Renal pelvis (tissue), 12 donors: ENCODE measurements at places on chromosomes 2 and 18.

- no peak for DNase-seq
Measured at GRCh38 chr2:202758604-202759003, 113.0 kb downstream of the ICA1L start.

DNA sequence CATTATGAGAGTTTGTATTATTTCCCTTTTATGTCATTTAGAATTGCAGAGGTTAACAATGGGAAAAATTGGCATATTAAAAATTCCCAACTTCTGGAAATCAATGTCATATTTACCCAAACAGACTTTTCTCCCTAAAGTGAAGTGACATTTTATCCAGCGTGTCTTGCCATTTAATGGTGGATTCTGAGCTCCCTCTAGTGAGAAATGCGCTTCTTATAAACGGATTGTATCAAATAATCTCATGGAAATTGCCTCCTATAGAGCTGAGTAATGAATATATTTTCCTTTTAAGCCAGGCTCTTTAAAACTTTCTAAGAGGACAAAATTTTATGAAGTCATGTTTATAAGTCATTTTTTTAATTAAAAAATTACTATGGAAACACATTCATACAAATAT, 5.7 kb upstream of the GCFC2 start:
- DNase-seq: no peak

- DNase-seq: no peak
Measured at GRCh38 chr2:222054813-222055212, 244.0 kb downstream of the PAX3 start.

DNA sequence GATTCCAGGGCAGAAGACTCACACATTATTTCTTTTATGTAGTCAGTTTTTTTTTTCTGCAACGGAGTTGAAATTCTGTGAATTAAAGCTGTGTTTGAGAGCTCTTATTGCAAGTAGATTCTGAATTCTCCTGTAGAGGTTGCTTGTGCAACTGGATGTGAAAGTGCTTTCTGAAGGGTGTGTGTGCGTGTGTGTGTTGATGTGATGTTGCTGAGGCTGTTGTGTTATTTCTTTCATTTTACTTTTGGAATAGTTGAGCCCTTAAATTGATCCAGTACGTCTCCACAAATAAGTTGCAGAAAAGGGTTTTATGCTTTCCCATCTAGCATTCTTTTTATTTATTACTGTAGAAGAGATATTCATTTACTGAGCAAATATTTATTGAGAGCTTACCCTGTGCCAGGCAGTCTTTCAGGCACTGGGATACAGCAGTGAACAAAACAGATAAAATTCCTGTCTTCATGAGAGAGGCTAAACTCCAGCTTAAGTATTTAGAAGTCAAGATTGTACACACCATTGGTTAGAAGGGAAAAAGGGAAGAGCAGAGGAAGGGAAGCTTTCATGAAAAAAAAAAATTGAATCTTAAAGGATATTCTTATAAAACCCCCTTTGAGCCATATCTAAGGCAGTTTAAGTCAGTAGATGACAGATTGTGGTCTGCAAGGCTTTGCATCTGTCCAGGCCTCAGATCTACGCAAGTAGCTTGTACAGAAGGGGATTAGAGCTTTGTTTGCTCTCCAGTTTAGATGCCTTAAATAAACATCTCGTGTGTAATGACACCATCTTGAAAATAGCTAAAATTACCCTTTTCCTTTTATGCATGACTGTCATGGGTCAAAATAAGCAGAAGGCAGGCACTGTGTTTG, 58.2 kb downstream of the MYO1B start:
- no peak for DNase-seq

DNA sequence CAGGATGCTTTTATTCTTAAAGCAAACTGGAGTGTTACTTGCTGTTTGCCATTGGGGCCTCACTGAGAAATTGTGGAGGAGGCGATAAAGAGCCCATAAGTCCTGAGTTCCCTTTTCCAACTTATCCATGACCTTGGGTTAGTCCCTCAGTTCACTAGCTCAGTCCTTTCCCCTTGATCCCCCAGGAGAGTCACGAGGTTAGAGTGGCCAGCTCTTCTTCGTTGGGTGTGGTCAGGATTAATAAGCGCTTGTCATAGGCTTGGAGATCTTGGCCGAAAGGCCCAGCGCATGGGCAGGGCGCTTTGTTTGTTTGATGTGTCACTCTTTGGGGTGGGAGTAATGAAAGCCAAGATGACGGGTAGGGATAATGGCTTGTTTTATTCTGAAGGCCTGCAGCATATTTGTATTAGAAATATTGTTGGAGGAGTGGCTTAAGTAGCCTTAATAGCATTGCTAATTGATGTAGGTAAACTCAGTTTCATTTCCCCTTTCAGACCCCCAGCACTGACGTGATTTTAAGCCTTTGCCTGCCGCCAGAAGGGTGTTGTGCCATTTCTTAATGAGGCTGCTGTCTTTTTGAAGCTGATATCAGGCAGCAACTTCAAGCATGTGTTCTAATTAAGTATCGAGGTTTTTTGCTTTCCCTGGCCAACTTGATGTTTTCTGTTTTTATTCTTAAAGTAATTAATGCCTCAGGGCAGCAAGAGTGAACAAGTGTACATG, 15.7 kb downstream of the GRHL1 start:
- DNase-seq: no peak

DNA sequence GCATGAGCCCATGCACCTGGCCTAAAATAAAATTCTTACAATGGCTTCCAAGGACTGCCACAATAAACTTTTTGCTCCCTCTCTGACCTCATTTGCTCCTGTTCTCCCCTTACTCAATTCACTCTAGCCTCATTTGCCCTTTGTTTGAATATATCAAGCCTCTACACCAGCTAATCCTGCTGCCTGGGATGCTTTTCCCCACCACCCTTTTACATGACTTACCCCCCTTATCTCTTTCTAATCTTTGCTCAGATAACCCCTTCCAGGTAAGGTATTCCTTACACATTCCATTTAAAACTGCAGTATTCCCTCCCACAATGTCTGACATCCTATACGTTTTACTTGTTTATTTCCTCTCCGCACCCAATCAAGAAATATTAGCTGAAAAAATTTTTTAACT, 22.7 kb downstream of the IMMT start:
- DNase-seq: no peak

DNA sequence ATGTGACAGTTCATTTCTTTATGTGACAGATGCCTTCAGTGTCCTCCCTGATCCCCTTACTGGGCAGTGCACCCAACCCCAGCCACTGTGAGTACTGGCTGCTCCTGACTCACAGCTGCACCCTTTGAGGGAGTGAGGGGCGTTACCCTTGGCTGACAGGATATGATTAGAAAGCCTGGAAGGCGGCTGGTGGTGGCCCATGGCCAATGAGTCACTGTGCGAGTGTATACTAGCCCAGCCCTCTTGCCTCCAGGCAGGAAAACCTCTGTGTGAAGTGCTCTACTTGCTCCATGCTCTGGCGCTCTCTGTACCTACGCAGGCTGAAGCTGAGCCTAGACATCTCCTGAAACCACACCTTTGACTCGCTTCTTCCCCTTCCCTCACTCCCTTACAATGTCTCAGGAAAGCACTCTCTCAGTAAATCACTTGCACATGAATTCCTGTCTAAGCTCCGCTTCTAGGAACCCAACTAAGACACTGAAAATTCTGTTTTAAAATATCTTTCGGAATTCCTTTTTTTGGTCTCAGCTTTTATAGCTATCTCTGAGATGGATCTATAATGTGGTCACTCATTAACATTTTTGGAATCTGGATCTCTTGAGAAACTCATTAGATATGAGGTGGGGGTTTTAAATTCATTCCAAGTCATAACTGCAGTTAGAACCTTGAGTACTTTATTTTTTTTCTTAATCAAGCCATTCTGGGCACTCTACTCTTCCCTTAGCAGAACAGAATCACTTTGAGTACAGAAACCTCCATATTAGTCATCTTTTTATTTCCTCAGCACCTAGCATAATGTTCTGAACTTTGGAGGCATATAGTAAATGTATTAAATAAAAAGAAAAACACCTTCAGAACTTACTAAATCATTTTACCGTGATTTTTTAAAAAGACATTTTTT, 25.3 kb upstream of the STAM2 start:
- DNase-seq: no peak

DNA sequence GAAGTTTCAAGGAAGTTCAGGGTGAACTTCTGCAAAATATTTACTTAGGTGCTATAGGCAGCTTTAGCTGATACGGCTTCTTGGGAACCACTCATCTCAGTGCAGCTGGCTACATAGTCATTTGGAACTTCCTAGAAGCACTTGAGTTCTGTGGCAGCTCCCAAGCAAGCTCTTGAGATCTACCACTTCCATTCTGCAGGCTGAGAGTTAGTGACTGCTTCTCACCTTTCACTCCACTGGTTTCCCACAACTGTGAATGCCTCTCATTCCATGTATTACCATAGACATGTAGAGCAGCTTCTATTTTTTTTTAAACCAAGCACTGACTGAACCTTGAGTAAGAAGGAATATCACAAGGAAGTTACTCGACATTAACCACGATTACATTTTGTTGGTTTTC, 994.1 kb upstream of the ACVR2A start:
- DNase-seq: no peak

DNA sequence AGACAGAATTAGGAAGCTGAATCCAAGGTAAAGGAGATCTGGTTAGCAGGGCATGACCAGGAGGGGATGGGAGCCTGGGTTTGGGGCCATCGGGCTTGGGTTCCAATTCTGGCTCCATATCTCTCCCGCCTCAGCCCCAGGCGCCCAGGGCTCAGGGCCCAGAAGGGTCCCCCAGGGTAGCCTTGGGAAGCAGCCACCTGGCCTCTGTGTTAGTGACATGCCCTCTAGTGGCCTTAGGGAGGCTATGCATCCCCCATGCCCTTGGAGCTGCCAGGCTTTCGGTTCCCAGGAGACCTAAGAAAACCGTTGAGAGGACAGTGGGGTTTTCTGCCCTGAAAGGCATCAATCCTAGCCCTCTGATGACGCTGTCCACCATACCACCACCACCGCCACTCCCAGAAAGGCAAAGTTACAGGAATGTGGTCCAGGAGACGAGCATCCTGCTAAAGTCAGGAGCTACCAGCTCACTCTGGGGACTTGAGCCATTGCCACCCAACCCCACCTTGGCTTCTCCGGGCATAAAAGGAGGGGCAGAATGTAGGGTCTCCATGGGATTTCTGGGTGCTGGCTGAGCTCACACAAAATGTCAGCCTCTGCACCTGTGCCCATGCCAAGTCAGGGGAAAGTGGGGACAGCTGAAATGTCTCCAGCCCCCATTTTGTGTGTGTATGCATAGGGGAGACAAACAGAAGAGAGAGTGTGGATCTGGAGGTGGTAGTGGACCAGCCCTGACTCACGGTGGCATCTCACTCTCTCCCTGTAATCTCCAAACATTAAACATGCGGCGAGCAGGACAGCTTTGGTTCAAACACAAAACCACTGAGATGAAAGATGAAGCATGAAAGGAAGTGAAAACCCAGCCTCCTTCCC, 56.5 kb downstream of the EMX1 start:
- no peak for DNase-seq

DNA sequence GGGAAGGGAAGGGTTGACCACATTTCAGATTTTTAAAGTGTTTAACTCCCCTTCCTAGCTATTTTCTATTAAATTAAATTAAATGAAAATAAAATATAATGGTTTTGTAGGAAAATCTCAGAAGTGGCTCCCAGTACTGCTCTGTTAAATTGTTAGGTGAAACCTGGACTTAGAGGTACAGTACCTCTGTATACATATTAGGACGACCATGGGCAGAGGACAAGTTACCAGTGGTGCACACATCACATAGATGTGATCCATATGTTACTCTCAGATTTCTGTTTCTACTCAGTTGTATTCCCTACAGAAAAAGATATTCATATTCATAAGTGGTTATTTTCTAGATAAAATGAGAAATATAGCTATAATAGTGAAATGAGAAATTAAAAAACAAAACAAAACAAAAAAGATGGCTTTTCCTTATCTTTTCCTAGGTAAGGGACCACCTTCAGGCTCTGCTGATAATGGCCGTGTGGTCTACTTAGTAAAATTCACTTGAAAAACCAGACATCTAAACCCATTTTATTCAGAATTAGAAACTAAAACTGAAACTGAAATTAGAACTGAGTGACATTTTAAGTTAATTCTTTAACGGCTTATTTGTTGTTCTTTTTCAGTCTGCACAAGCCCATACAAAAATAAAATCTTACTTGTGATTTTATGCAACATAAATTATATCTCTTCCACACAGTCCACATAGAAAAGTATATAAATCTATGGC, 832.5 kb upstream of the CHAC2 start:
- no peak for DNase-seq

DNA sequence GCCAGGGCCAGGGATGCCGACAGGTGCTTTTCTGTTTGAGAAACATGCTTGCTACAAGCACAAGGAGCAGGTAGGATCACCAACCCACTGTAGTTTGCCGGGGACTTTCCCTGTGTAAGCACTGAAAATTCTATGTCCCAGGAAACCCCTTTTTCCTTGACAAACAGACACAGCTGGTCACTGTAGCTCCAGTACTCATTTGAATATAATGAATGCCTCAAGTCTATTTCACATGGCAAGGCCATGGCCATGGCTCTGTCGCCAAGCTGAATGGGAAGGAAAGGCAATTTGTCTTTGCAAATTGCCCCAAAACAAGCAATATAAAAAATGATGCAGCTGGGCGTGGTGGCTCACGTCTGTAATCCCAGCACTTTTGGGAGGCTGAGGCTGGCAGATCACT, 49.6 kb upstream of the IGFBP2 start:
- DNase-seq: no peak

GRCh38 chr2:172211512-172211911, 108.8 kb upstream of the DLX2 start:
- no peak for DNase-seq

- DNase-seq: peak; percentile 5
Measured at GRCh38 chr2:31137211-31138036, 816 bp downstream of the GALNT14 start.

- DNase-seq: no peak
Measured at GRCh38 chr2:169977530-169977929, 150.3 kb downstream of the UBR3 start.

GRCh38 chr2:134240061-134240460, 13.8 kb upstream of the MGAT5 start:
- DNase-seq: no peak

GRCh38 chr2:54618646-54619565, 104.6 kb upstream of the EML6 start:
- DNase-seq: peak; percentile 38

DNA sequence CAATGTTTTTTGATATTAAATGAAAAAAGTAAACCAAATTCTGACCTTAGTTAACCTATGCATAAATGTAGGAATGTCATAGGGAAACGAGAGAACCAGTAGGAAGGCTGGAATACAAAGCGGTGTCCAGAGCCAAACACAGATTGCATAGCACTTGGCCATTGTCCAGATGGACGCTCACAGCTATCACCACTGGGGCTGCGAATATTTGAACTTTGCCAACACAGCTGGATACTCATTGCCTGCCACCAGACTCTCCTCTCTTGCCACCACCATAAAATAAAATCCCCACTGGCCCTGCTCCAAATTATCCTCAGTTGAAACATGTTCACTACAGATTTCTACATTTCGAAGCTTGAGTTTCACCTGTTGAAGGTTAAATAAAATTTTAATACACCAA, 159.3 kb upstream of the GULP1 start:
- no peak for DNase-seq
